CD4-positive, alpha-beta T cell (primary cell): ENCODE measurements at places on chromosomes 1 and 21. TPM values are rescaled to one million over a fixed set of nuclear protein-coding genes. Genes with fewer than 3 reads are reported as not detected.

The CACNA1S gene
- total RNA-seq = not detected

The HSD3B2 gene
- not detected for total RNA-seq

The DPT gene
- not detected for total RNA-seq

GRCh38 chr1:174995916-174996315 lies 3.8 kb upstream of the CACYBP start:
- peaks cover 10% of the 10 kb centered on the region for H3K4me1 ChIP-seq
- no peak for DNase-seq
- H3K27me3 ChIP-seq = no peaks in the 10 kb centered on the region
- H3K36me3 ChIP-seq = no peaks in the 10 kb centered on the region

The ABCG1 gene
- 116 TPM for total RNA-seq

DNA sequence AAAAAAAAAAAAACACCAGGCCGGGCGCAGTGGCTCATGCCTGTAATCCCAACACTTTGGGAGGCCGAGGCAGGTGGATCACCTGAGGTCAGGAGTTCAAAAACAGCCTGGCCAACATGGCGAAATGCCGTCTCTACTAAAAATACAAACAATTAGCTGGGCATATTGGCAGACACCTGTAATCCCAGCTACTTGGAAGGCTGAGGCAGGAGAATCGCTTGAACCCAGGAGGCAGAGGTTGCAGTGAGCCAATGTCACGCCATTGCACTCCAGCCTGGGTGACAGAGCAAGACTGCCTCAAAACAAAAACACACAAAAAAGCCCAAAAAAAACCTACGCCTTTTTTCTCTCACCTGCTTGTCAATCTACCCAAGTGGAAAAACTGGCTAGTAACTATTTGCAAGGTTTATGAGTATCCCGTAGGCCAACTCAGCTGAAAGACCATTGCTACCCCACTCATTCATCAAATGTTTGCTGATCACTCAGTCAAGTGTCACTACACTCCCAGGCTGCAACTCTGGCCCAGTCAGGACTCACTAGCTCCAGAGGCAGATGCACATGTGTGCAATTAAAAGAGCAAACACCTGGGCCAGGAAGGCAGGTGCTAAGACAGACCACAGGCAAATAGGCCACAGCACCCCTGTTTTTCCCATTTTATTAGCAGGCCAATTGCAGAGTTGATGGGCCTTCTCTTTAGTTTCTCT lies 2.0 kb downstream of the CSRP1 start:
- H3K27ac ChIP-seq = no peak overlapping the region
- peaks cover 5% of the 10 kb centered on the region for H3K36me3 ChIP-seq
- H3K27me3 ChIP-seq = no peaks in the 10 kb centered on the region
- H3K4me1 ChIP-seq = peaks cover 40% of the 10 kb centered on the region
- H3K4me3 ChIP-seq = no peak overlapping the region
- DNase-seq = no peak

- no peak overlapping the region for H3K4me3 ChIP-seq
- no peaks in the 10 kb centered on the region for H3K27me3 ChIP-seq
- H3K36me3 ChIP-seq = peaks cover 77% of the 10 kb centered on the region
- H3K27ac ChIP-seq = no peak overlapping the region
- H3K4me1 ChIP-seq = no peaks in the 10 kb centered on the region
- DNase-seq = no peak
These were observed 16.0 kb downstream of the ELOA start for GRCh38 chr1:23759277-23759676.

The SUSD4 gene
- 13.8 TPM for total RNA-seq

DNA sequence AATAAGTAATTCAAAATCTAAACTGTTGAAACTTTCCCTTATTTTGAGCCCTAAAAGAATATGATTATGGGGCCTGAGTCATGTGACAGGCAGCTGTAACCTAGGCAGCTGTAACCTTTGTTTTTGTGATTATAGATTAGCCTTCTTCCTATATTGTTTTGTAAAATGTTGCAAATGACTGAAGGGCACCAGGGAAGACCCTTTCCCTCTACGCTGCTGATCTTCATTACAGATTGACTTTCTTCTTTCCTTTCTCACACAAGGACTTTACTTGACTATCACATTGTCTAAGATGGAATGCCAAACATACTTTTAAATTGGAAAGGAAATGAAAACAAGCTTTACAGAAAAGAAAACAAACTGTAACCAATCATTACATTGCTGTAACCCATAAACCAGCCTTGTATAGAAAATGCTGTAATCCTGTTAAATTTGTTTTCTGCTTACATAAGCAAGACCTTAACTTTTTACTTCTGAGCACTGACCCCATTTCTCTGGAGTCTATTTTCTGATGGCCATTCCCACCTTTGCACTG lies 242.2 kb downstream of the RGS7 start:
- no peak overlapping the region for H3K27ac ChIP-seq
- no peaks in the 10 kb centered on the region for H3K4me1 ChIP-seq
- H3K36me3 ChIP-seq = no peaks in the 10 kb centered on the region
- no peak for DNase-seq

DNA sequence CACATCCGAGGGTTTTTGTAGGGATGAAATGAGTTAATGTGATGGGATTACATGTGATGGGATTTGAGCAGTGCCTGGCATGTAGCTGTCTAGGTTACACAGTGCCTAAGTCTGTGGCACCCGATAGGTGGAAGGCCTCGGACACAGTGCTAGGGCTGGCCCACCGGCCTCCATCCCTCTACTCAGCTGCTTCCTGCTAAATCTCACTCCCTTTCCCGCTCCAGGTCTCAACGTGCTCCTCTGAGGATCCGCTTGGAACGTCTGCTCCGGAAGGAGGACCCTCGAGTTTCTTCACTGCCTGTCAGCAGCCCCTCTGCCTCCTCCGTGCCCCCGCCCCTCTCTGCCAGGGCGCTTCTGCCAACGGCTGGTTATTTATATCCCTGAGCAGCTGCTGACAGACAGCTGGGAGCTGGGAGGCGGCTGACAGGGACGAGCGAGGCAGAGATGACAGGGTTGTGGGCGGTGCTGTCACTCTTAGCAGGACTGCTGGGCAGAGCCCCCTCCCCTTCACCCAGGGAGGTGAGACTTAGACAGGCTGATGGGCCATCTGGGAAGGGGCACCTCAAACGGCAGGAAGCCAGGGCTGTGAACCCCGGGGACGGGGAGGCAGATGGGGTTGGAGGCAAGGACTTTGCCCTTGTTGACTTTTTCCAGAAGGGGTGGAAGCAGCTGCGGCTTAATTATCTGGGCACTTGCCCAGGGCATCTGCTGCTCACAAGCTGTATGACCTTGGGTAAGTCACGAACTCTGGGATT lies 26.6 kb upstream of the LRRN2 start:
- H3K4me1 ChIP-seq = peaks cover 1% of the 10 kb centered on the region
- no peaks in the 10 kb centered on the region for H3K36me3 ChIP-seq
- H3K4me3 ChIP-seq = no peak overlapping the region
- no peak overlapping the region for H3K27ac ChIP-seq
- peaks cover 11% of the 10 kb centered on the region for H3K27me3 ChIP-seq
- no peak for DNase-seq

GRCh38 chr1:110094931-110095654 lies 17.1 kb upstream of the UBL4B start:
- no peaks in the 10 kb centered on the region for H3K4me1 ChIP-seq
- no peak overlapping the region for H3K4me3 ChIP-seq
- H3K36me3 ChIP-seq = no peaks in the 10 kb centered on the region
- DNase-seq = no peak
- peaks cover 9% of the 10 kb centered on the region for H3K27me3 ChIP-seq

The NUAK2 gene
- 14.9 TPM for total RNA-seq

The DIO1 gene
- not detected for total RNA-seq

GRCh38 chr1:179166663-179167417 lies 62.6 kb downstream of the ABL2 start:
- no peak overlapping the region for H3K4me3 ChIP-seq
- no peaks in the 10 kb centered on the region for H3K27me3 ChIP-seq
- DNase-seq = no peak
- no peaks in the 10 kb centered on the region for H3K4me1 ChIP-seq
- H3K36me3 ChIP-seq = no peaks in the 10 kb centered on the region

DNA sequence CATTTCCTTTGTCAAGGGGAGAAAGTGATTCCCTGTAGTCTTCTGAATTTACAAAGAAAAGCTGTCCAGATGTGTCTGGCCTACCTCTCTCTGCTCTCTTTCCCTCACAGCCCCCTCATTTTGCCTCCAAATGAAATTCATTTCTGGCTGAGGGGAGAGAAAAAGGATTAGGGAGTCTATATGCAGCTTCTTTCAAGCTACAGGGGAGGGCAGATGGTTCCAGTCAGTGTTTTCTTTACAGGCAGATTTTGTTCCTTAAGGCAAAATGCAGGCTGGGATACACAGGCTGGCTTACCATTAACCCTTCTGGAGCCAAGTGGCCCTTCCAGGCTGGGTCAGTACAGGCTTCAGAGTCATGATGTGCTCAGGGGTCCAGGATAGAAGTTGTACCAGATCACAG lies 198.1 kb upstream of the USP24 start:
- DNase-seq = no peak
- no peaks in the 10 kb centered on the region for H3K4me1 ChIP-seq
- H3K4me3 ChIP-seq = no peak overlapping the region
- H3K27ac ChIP-seq = no peak overlapping the region

DNA sequence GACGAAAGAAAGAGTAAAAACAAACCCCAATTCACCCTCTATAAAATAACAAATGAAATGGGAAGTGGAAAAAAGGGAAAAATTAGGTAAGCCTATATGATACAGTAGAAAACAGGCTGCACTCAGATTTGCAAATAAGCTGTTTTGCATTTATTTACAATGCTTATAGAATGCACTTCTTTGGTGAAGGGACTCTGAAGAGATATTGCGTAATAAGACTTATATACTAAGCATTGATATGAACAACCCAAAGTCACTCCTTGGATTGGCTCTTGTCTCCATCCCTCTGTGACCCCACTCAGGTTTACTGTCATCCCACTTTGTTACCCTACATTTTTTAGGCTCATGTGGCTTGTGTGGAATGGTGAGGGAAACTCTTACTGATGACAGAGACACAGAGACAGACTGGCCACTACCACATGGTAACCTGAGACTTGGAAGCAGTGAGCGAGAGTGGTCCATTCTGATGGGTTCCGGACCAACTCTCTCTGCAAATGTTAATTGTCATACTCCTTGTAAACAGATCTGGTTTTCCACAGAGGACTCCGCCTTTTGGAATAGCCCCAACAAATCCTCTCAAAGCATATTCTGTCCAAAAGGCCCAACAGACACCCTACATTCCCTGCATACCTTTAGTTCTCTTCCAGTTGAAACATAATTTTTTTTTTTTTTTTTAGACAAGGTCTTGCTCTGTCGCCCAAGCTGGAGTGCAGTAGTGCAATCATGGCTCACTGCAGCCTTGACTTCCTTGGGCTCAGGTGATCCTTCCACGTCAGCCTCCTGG lies 11.0 kb downstream of the GSTM5 start:
- H3K27ac ChIP-seq = no peak overlapping the region
- H3K27me3 ChIP-seq = no peaks in the 10 kb centered on the region
- H3K36me3 ChIP-seq = no peaks in the 10 kb centered on the region
- no peak overlapping the region for H3K4me3 ChIP-seq

The ZSWIM5 gene
- 0.91 TPM for total RNA-seq

- H3K36me3 ChIP-seq = no peaks in the 10 kb centered on the region
- no peak overlapping the region for H3K27ac ChIP-seq
- no peak overlapping the region for H3K4me3 ChIP-seq
- DNase-seq = no peak
These were observed 4.2 kb downstream of the OR6K3 start for GRCh38 chr1:158716335-158716734.

GRCh38 chr1:179095377-179095776 lies 13.5 kb downstream of the TOR3A start:
- H3K36me3 ChIP-seq = peaks cover 49% of the 10 kb centered on the region
- no peaks in the 10 kb centered on the region for H3K4me1 ChIP-seq
- DNase-seq = no peak
- H3K4me3 ChIP-seq = no peak overlapping the region

- no peak overlapping the region for H3K4me3 ChIP-seq
- DNase-seq = no peak
- H3K4me1 ChIP-seq = peaks cover 18% of the 10 kb centered on the region
These were observed 24.3 kb downstream of the IL10RB start for GRCh38 chr21:33290441-33290840.

The ATF6 gene
- total RNA-seq = 16.2 TPM

The SH2D1B gene
- total RNA-seq = not detected

DNA sequence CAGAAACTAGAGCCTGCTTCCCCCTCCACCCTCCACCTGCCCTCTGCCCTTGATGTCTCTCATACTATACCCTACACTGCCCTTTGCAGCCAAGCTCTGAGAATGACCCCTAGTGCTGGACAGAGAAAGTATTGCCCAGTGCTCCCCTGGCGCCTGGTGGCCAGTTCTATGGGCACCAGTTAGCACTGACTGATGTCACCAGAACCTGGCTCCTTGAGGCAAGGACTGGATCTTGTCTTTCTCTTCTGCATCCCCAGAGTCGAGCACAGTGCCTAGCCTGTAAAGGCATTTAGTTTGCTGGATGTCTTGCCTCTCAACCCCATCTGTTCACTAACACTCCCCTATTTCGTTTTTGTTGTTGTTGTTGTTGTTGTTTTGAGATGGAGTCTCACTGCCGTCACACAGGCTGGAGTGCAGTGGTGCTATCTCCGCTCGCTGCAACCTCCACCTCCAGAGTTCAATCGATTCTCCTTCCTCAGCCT lies 5.9 kb downstream of the PHLDA3 start:
- H3K27ac ChIP-seq = no peak overlapping the region
- H3K27me3 ChIP-seq = peaks cover 6% of the 10 kb centered on the region
- no peak for DNase-seq

- H3K4me1 ChIP-seq = no peaks in the 10 kb centered on the region
- H3K27ac ChIP-seq = no peak overlapping the region
- no peaks in the 10 kb centered on the region for H3K36me3 ChIP-seq
- H3K4me3 ChIP-seq = no peak overlapping the region
These were observed 18.9 kb upstream of the SCAF4 start for GRCh38 chr21:31750843-31751242.

The CCDC181 gene
- not detected for total RNA-seq

DNA sequence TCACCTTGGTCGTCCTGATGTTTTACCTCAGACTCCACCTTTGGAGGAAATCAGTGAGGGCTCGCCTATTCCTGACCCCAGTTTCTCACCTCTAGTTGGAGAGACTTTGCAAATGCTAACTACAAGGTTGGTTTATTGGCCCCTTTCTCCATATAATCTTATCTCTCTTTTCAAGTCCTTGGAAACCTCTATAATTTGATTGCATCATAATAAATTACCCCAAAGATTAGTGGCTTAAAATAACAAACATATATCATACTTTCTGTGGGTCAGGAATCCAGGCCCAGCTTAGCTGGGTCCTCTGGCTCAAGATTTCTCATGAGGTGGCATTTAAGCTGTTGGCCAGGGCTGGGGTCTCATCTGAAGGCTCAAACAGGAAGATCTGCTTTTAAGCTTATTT lies 12.1 kb upstream of the PSMD4 start:
- H3K4me3 ChIP-seq = no peak overlapping the region
- H3K27ac ChIP-seq = no peak overlapping the region
- no peaks in the 10 kb centered on the region for H3K4me1 ChIP-seq
- no peaks in the 10 kb centered on the region for H3K27me3 ChIP-seq
- H3K36me3 ChIP-seq = peaks cover 75% of the 10 kb centered on the region
- DNase-seq = no peak

GRCh38 chr1:228803421-228803820 lies 68.1 kb downstream of the RHOU start:
- DNase-seq = no peak
- no peak overlapping the region for H3K4me3 ChIP-seq
- no peak overlapping the region for H3K27ac ChIP-seq
- no peaks in the 10 kb centered on the region for H3K27me3 ChIP-seq
- H3K36me3 ChIP-seq = no peaks in the 10 kb centered on the region

The NPHS2 gene
- not detected for total RNA-seq

The CD5L gene
- not detected for total RNA-seq

- H3K36me3 ChIP-seq = no peaks in the 10 kb centered on the region
- H3K4me3 ChIP-seq = no peak overlapping the region
- H3K27ac ChIP-seq = no peak overlapping the region
- DNase-seq = no peak
These were observed 84.4 kb downstream of the SGIP1 start for GRCh38 chr1:66618390-66618789.
